ENCODE measurements at places on chromosomes 3 and 15.

- no peak for DNase-seq
These were observed 145.6 kb upstream of the THBS1 start for GRCh38 chr15:39435244-39435643.

- no peak for DNase-seq
These were observed 109.7 kb upstream of the SLC7A14 start for GRCh38 chr3:170695486-170696064.

- no peak for DNase-seq
These were observed 102.7 kb downstream of the VPS8 start for GRCh38 chr3:184914628-184915027.

- no peak for DNase-seq
These were observed 42.7 kb upstream of the SMAD6 start for GRCh38 chr15:66659384-66659783.

- no peak for DNase-seq
These were observed 419.8 kb upstream of the NR2F2 start for GRCh38 chr15:95910643-95911212.

DNA sequence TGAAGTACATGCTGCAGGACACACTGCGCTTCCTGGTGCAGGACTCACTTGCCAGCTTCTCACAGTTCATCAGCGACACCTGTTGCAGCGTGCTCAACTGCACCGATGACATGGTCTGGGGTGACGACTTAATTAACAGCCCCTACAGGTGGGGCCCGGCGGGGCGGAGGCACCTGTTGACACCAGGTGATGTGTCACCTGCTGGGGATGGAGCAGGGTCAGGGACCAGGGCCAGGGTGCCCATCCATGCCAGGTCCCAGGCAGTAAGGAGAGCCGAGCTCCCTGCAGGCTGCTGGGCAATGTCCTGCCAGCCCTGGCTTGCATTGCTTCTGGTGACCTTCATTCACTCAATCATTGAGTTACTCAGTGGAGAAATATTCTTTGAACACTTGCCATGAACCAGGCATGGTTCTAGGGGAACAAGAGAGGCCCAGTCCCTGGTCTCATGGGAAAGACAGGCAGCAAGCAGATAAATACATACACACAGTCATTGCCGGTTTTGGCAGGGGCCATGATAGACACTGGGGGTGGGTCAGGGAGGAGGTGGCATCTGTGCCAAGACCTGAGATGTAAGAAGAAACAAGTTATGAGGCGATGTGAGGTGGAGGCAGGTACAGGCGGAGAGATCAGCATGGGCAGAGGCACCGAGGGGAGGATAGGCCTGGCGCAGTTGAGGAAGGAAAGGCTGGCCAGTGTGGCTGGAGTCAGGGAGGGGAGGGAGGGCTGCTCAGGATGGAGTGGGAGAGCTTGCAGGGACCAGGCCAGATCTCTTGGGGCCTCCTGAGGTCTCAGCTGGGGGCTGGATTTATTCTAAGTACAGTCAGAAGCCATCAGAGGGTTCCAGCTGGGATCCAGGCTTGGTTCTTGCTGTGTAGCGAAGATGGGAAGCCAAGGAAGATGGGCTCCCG is 30.8 kb downstream of the DNAH1 start:
- DNase-seq, result no peak

DNA sequence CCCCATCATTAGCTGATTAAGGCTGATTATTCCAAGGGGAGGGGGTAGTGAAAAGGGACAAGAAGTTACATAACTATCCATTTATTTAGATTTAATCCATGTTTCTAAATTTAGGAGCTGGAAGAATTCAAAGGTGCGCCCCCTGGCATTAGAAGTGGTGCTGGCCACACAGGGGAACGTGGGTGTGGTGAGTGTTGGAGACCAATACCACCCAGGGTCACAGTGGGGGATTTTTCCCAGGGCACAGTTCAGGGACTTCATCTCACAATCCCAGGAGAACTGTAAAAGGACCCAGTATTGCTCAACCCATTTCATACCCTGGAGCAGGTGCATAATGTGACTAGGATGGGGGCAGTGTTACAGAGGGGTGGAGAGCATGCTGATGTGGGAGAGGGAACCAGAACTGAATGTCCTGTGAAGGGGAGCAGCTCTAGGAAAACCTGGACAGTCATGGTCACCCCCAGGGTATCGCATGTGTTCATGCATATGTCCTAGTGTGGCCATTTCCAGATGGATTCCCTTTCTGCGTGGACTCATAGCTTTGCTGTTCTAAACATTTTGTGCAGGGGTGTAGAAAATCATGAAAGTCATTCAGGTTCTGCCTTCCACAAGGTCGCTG is 110.3 kb downstream of the LSM3 start:
- DNase-seq, result no peak

- DNase-seq, result no peak
These were observed 368.1 kb upstream of the UBE2E2 start for GRCh38 chr3:22835041-22835440.

DNA sequence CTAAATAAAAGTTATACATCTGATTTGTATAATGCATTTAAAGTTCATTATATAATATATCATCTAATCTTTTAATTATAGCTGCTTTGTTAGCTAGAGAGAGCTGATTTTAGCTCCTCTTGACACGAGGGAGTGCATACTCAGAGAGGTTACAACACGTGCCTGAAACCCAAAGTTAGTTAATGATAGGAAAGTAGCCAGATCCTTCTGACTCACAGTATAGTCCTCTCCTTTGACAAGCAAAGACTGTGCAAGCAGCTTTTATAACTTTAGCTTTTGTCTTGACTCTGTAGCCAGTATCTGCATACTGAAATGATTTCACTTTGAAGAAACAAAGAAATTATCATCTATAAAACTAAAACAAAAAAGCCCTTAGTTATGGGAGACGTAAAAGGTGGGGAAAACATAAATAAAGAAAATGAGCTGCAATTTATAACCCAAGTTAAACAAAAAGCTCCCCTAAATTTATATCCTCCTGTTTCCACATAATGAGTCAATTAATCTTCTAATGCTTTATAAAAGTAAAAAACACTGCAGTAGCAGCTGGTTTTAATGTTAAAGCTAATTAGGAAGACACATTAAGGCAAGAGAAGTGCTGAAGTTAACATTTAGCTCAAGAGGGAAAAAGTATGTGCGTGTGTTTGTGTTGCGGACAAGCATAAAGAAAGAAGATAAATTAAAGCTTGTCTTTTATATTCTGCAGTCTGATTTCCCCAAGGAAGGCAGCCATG is 13.1 kb downstream of the GABRR3 start:
- DNase-seq, result no peak

- DNase-seq, result no peak
These were observed 80.3 kb upstream of the ABHD2 start for GRCh38 chr15:89007989-89008388.

DNA sequence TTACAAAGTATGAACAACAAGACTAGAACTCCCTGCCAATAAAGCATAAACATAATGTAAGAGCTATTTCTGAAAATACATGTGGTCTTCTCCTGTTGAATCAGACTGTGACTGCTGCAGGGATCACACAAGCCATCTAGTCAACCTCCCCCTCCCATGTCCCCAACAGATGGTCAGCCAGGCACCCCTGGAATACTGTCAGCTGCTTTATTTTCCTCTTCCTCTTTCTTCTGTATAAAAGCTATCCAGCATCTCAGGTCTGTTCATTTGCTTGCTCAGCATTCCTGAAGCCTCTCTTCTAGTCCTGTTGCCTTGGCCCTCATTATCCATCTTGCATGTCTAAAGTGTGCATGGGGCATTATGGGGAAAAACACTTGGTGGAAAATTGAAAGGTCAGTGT is 6.5 kb upstream of the MINDY4B start:
- DNase-seq, result no peak

DNA sequence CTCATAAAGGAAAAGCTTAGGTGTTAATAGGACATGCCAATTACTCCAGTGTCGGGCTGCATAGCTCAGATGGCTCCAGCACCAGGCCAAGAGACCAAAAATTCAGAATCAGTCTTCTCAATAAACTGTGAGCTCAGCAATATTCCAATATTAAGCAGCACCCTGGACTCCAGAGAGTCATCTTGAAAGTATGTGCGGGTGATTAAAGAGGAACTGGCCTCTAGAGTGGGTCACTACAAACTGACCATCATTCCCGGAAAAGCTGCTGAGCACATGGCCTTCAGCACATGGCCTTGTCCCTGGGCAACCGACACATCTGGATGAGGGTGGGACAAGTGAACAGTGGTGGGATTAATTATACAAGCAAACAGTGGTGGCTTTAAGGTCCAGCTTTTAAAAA is 59.0 kb downstream of the MAGI1 start:
- no peak for DNase-seq

GRCh38 chr15:56934269-56934668 is 15.8 kb downstream of the TCF12 start:
- no peak for DNase-seq

DNA sequence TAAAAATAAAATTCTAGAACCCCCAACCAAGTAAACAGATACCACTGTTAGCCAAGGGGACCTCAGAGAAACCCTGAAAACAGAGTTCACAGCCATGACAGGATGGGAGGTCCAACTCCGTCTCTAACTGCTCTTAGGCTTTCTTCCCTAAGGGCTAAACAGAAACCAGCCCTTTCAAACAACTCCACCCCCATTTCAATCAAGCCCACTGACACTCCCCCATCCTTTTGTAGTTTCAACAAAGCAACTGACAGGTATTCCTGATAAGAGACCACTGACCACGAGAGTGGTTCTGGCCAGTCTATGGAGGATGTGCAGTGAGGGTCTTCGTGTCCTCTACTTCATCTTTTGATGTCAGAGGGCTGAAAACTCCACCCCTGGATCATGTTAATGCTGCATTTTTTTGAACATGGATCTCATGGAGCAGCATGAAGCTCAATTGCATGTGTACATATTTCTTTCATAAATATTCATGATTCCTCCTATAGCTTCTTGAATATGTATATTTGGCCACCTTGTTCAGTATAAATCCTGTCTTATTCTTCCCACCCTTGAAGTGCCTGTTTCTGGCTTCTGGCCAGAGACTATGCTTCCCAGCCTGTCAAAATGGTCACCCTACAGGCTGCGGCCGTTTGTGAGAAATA is 222.6 kb downstream of the OSBPL10 start:
- no peak for DNase-seq

DNA sequence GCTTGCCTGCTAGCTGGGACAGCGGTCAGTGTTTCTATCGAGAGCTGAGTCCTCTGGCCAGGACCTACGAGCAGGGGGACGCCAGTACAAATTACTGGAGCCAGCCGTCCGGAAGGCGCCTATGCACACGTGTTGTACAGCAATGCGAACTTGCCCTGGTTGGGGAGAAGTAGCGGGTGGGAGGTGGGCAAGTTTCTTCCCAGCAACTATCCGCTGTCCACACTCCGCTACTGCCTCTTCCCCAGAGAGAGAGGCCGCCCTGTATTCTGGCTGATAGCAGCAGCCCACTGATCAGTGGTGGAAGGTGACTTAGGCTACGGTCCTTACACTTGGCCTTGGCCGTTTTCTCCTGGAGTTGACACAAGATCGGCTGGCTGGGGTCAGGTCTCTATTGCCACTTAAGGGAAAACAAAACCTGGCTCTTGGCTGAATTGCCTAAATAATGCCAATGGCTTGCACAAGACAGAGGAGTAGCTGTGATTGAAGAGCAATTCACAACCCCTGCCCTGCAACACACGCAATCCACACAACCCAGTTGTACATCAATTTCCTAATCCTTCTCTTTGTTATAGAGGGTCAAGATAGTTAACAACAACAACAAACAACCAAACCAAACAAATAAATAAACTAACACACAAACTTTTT is 12.8 kb upstream of the SHC4 start:
- DNase-seq, result no peak

DNA sequence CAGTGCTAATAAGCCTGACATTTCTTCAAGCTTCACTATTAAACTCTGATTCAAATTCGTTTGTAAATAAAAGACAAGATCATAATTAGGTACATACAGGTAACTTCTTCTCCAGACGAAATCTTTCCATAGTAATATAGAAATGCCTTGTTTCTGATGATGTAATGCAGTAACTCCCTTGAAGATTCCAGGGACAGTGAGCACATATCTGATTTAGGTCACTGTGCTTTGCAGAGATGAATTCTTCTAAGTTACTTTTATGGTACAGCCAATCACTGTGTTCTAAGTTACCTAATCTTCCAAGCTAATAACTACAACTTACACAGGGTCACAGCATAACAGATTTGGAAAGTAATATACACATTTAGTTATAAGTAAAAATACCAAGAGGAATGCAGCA is 27.6 kb downstream of the SLC4A7 start:
- no peak for DNase-seq

DNA sequence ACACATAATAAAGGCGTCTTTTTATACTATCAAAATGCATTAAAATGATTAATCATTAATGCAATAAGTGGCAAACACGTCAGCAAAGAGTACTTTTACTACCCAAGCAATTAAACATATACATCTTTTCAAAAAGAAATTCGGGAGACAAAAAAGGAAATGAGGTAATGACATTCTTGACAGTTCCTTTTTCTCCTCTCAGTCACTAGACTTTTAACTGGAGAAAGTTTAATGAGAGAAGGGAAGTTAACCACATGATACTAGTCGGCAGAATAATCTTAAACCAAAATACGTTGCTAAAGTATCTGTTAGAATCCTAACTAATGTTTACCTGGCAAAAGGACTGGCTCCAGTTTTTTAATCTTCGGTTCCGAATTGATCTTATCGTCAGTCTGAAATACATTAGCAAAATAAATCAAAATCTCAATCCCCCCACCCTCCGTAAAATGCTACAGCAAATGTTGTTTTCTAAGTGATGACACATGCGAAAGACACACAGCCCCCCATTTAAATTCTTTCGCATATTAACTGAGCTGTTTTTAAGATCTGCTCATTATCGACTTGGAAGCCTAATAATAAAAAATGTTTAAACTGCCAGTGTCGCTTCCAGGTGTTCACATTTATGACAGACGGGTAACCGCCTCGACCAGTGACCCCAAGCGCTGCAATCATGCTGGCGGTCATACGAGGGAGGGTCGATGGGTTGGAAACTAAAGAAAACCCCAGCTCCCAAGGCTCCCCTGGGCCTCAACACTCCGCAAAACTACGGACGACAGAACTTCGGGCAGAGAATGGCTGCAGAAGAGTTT is 778 bp downstream of the MTMR10 start:
- no peak for DNase-seq

- no peak for DNase-seq
These were observed 15.4 kb downstream of the ARHGAP31 start for GRCh38 chr3:119309591-119309990.

DNA sequence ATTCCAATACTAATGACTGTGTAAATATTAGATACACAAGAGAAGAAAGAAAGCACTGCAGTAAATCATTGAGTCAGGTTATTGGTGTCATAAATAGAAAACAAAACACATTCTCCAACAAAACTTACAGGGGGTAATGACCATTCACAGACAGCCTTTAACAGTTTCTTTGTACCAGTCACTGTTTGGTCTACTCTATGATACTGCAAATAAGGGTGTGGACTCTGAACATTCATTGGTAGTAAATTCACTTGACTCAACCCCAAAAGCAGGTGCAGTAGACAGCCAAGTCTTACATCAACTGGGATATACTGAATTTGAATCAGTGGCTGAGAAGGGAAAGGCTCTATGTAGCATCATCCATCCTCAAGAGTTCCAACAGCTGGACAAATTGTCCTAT is 463.5 kb downstream of the FOXP1 start:
- DNase-seq, result no peak

DNA sequence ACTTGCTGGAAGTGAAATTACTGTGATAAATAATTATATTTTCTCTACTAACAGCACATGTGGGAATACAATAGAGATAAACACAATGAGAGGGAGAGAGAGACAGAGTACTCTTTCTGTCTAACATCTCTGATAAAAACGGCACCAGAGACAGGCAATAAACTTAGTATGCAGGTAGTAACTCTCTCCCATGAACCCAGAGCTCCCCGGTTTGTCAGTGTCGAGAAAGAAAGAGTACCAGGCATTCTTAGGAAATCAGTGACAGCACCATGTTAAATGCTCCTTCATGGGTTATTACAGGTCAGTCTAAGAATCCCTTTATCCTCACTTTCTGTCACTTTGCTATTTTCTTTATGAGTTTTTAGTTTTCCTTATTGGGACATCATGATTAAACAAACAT is 110.7 kb upstream of the EPHA3 start:
- no peak for DNase-seq

Data from activated CD4-positive, alpha-beta T cell treated with anti-CD3 and anti-CD28 coated beads, Interleukin-2, amount 50 U/mL, for 4 hours (primary cell).